ENCODE measurements at places on chromosomes 6 and 20. TPM values are rescaled to one million over a fixed set of nuclear protein-coding genes. Genes with fewer than 3 reads are reported as not detected.
A peak's percentile ranks its signal among the peaks of the same experiment; 100 is the strongest.

GRCh38 chr6:147390909-147391536 is 117.5 kb upstream of the SAMD5 start:
- peak; percentile 72 for DNase-seq

DNA sequence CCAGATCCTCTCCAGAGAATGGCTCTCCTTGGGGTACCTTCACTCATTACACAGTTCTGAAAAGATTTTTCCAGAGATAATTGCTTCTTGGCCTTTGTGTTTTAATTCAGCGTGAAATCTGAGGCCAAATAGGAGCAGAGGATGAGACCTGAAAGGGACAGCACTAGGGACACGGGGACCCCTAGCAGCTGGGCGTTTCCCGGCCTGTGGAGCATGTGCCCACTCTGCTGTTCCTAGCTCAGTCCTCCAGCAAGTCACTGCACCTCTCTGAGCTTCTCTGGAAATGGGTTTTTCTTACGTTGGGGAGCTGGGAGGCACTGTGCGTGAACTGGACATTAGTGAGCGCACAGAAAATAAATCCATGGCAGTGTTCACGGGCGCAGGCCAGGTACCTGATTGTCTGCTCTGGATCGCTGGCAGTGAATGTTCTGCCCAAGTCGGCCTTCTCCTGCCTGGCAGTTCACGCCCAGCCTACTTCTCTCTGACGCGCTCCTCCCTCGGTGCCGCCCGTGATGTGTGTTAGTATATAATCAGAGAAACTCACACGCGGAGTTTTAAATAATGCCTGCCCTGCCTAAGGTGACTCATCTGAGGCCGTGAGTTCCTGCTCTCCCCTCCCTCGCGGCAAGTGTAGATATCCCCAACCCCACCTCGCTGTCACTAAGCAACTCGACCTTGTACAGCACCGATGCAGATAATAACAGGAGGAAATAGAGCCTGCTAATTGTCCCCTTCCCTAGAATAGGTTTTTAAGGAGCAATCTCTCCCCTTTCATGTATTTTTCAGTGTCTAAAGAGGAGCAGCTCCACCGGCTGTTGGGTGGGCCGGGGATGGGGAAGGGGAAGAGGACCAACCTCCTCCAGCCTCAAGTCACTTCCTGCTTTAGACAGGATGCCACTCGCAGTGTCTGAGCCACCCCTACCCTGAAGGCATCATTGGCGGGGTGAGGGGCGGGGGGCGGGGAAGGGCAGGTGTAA is 2.7 kb upstream of the TUBB2A start:
- peak; percentile 39 for DNase-seq

GRCh38 chr6:148888856-148889255 is 142.0 kb downstream of the UST start:
- peak; percentile 56 for DNase-seq

DNA sequence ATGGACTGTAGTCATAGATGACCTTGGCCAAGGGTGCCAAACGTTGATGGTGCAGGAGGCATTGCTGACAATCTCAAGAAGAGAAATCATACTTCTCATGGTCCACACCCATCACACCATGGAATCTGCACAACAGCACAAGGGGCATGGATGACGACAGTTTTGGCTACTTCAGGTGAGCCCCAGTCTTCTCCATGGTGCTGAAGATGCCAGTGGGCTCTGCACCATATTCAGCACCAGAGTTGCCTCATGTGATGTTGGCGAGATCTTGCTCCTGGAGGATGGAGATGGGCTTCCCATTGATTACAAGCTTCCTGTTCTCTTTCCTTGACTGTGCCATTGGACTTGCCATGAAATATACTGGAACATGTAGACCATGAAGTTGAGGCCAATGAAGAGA is 188.9 kb downstream of the NRN1 start:
- no peak for DNase-seq

DNA sequence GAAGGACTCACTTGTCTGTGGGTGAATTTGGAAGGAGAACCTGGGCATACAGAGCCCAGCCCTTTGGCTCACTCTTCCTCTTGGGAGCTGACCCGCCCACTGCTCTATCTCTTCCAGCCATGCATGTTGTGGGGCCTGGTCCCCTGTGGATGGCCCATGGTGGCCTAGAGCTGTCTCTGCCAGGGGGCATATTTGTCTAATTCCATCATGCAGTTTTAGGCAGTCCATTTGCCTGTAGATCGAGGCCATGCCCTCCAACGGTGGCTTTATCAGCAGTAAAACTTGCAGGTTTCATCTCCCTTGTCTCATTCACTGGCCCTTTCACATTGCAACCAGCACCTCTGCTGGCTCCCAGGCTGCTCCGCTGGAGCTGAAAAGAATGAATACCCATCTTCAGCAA is 12.9 kb upstream of the EZR start:
- no peak for DNase-seq

GRCh38 chr20:3980260-3981131 is 34.9 kb downstream of the RNF24 start:
- no peak for DNase-seq

GRCh38 chr20:62980380-62980960 is 26.3 kb downstream of the BHLHE23 start:
- peak; percentile 89 for DNase-seq

- no peak for DNase-seq
Measured at GRCh38 chr20:11564491-11564890, 353.2 kb upstream of the BTBD3 start.

Gene SLC26A8
- 0.14 TPM for polyA plus RNA-seq

Gene MYH7B
- polyA plus RNA-seq, result 6.3 TPM
